Stimulated activated naive CD4-positive, alpha-beta T cell treated with Interleukin-2 at 50 U/mL for 16 hours (primary cell): ENCODE measurements at places on chromosomes 1 and 21.
A peak's percentile ranks its signal among the peaks of the same experiment; 100 is the strongest.

- no peak for DNase-seq
Measured at GRCh38 chr1:205916541-205916940, 26.7 kb downstream of the SLC26A9 start.

DNA sequence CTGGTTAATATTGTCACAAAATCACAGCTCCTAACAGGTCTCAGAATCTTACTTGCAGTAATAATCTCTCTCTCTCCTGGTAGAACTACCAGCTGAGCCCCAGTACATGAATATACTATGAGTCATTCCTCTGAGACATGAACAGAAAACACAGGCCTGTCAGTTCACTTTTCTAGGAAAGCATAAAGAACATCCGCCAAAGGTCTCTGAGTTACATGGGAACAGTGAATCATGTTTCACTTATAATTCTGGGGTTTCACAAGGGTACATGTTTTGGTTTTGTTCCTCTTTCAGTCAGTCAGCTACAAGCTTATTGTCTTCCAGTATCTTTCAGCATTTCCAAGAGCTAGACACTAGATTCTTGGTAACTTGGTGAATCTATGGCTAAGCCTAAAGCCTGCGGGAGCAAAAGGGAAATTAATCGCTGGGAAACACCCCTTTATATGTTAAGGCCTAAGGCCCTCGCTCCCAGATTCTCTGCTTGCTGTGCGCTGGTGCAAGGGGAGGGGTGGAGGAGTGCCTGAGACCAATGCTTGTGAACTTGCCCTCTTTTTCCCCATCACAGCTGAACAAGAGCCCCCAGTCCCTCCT is 31.7 kb downstream of the IFNGR2 start:
- peak; percentile 4 for DNase-seq

- DNase-seq: no peak
Measured at GRCh38 chr1:228002792-228003191, 4.0 kb upstream of the WNT3A start.

DNA sequence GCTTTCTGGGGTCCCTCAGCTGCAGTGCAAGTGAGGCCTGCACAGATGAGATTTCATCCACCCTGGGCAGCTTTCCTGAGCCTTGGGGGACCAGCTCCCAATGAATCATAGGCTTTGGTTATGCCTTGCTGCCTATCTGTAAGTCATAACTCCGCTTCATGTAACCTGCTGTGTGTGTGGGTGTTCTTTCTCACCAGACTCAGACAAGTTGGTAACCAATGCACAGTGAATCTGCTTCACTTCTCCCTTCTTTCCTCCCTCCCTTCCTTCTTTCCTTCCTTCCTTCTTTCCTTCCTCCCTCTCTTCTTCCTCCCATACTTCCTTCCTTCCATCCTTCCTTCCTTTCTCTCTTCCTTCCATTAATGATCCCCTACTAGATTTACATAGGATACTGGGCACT is 34.4 kb upstream of the PSMB2 start:
- DNase-seq: no peak

GRCh38 chr1:114040273-114041015 is 61.2 kb downstream of the OLFML3 start:
- DNase-seq: no peak

- DNase-seq: no peak
Measured at GRCh38 chr21:39106881-39107462, 76.3 kb downstream of the PSMG1 start.

GRCh38 chr1:11860587-11860986 is 1.8 kb upstream of the NPPB start:
- no peak for DNase-seq

DNA sequence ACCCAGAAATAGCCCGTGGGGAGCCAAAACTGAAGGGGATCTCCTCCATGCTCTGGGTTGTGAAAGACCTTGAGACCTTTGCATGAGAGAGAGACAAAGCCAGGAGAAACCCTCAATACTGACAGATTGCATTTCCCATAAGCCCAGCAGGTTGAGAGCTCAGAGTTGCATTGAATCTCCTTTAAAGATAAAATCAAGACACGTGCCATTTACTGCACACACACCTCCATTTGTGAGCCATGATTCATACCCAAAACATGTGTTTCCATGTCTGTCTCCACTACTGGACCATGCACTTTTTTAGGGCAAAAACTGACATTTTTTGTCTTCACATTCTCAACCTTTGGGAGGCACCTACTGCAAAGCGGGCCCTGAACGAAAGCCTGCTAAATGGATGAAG is 144.0 kb upstream of the NRIP1 start:
- no peak for DNase-seq

DNA sequence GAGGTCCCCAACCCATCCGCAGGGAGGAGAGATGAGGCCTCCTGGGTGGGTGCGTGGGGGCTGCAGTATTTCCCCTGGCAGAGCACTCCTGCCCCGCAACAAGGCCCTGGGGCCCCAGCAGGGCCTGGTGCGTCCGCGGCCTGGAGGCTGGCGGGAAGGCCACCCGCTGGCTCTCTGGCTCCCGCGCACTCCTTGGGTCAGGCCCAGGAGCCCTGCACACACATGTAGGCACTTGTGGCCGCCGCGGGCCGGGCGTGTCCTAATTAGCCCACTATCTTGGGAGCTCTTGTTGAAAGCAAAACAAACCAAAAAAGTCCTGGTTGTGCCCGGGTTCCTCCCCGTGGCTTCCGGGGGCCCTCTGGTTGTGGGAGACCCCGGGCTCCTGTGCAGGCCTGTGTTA is 49.7 kb upstream of the CCDC27 start:
- DNase-seq: no peak

GRCh38 chr1:172532183-172532699 is 709 bp upstream of the SUCO start:
- DNase-seq: peak; percentile 83
